ENCODE measurements at places on chromosomes 1 and 21. TPM values are rescaled to one million over a fixed set of nuclear protein-coding genes. Genes with fewer than 3 reads are reported as not detected.

DNA sequence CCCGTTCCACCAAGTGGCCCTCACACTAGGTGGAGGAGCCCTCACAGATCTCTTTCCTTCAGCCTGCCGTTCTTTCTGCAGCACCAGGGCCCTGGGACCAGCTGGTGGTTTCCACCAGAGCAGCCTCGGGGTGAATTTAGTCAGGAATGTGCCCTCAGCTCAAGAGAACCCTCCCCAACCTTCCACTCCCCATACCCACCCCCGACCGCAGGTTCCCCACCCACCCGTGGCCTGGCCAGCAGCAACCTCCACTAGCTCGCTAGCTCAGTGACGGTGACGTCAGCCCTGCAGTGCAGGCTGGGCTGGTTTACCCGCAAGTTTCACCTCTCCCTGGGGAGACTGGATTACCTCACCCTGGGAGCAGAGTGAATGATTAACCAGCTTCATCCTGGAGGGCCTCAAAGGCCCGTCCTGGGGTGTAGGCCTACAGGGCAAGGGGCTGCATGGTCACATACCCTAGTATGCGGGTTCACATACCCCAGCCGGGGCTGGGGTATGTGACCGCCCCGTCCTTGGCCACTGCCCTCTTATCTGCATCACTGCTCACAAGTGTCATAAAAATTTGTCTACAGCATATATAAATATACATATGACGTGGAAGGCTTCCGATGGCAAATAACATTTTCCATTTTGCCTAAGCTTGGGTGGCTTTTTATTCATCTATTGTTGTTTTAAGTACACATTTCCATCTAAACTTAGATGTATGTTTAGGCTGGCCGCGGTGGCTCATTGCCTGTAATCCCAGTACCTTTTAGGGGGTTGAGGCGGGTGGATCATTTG lies 24.5 kb downstream of the ELF3 start:
- no peak for DNase-seq

GRCh38 chr1:82160903-82161302 lies 360.2 kb downstream of the ADGRL2 start:
- no peak for DNase-seq

FAM177B gene
- not detected for total RNA-seq

ALPL gene
- 0.33 TPM for total RNA-seq

- DNase-seq = no peak
Observed at GRCh38 chr1:11828511-11828910, 19.1 kb downstream of the NPPA start.

DNA sequence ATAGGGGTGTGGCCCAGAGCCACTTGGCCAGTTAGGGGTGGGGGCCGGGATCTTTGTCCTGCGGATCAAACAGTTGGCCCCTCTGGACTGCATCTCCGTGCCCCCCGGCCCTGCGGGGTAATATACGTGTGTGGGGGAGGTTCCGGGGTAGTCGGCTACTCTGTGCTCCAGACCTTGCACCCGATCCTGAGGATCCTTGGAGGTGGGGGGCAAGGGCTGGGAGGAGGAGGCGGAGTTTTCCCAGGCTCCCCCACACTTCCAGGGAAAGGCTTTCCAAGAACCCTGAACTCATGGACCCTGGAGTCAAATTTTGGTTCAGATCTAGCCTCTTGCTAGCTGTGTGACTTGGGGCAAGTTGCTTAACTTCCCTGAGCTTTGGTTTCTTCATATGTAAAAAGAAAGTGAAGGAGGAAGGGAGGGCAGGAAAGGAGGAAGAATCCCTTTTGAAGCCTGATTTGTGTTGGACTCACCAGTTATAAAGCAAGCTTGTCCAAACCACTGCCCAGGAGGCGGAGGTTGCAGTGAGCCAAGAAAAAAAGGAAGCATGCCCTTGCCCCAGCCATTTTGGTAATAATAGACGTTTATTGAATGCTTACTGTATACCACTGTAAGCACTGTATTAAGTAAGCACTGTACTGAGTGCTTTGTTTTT lies 686 bp downstream of the MIIP start:
- DNase-seq = no peak

- no peak for DNase-seq
Observed at GRCh38 chr1:59494145-59494833, 197.4 kb downstream of the FGGY start.

DNA sequence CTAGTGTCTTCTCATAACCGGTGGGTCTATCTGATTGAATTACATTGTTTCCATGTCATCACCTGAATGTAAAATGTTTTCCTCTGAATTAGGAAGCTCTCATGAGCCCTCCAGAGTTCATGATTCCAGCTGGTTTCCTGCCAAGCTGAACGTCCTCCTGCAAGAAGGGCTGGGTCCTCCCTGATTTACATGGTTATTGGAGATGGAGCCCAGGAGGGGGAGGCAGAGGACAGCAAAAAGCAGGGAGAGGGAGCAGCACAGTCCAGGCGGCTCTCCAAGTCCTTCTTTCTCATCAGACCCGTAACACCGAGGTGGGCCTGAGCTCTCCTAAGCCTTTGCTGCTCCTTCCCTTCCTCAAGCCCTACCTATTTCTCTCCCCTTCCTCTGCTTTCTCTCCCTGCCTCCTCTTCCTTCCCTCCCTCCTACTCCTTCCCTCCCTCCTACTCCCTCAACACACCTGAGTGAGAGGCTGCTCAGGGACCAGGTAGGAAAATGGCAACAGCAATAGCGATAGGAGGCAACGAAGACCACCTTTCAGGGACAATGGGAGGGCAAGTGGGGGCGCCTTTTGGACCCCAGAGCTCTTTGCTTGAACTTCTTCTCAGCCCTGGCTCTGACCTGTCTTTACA lies 265.9 kb downstream of the PRDM2 start:
- no peak for DNase-seq

- no peak for DNase-seq
Observed at GRCh38 chr1:89890085-89890752, 69.4 kb downstream of the LRRC8D start.
